Activated CD4-positive, alpha-beta T cell treated with anti-CD3 and anti-CD28 coated beads, Interleukin-2, amount 10 ng/mL, durations not matched to agents 24 days and 14 days (primary cell): ENCODE measurements at places on chromosomes 6 and 20.

DNA sequence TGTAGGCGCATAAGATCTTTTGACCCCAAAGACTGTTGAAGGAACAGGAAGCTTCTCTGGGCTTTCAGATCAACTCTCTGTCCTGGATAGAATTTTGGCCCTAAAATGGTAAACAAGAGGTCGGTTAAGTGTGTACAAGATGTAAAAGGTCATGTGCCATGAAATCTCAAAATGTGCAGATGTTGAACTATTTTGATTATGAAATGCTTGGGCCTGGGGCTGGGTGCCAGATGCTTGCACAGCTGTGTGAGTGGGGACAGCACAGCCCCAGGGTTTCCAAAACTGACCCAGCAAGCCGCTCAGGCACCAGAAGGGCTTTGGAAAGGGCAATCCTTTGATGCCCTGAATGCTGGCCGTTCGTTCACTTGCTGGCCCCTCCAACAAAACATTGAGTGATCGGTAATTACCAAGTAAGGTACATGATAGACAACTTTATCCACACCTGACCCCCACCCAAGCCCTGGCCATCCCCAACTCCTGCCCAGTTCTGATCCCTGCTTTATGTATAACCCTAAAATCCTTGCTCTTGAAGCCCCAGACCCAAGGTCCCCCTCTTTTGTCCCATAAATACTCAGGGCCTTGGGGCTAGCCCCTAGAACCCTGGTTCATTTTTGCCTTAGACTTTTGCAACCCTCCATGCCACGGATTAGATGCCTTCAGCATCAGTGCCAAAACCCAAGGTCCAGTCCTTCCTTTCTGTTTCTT lies 1.9 kb downstream of the TMEM239 start:
- DNase-seq: no peak

DNA sequence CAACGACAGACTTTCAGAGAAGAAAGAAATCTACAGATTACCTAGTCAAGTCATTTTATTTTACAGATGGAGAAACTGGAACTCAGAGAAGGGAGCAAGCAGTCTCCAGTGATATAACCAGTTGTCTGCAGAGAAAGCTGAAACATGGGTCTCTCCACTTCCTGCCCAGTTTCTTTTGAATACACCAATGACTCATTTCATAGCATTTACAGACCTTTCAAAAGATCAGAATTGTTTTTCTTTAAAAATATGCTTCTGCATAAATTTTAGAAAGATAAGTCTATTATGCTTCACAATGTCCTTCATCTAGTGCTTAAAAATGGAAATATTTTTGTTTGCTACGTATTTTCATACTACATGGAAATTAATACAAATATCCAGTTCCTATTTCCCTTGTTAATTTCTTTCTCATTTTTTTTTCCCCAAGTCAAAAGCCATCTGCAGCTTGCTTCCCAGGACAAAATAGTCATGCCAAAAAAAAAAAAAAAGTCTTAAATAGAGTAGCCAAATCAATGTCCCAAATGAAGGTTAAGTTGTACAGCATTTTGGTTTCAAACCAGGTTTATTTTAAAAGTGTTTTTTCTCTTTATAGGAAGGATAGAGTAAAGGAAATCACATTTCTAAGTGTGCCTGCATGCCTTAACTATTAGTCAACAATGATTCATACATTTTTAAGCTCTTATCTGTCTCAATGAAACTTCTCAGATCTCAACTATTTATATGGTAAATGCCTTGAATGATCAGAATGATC lies 36.9 kb downstream of the ARHGAP18 start:
- DNase-seq: peak; percentile 76

GRCh38 chr6:125048274-125048673 lies 86.0 kb downstream of the RNF217 start:
- DNase-seq: no peak

- DNase-seq: peak; percentile 43
Observed at GRCh38 chr6:136809091-136809860, 13.1 kb upstream of the PEX7 start.

GRCh38 chr20:58228484-58229197 lies at the start of gene ANKRD60:
Gene ANKRD60 (minus strand): TSS chr20:58228653. CDS start chr20:58228653, 0 bp downstream.
- DNase-seq: peak; percentile 75

GRCh38 chr20:17449031-17449430 lies 82.1 kb downstream of the BFSP1 start:
- DNase-seq: no peak

GRCh38 chr6:140905724-140906123 lies 1227.0 kb upstream of the GJE1 start:
- no peak for DNase-seq

GRCh38 chr6:52000064-52000463 lies 87.3 kb downstream of the PKHD1 start:
- DNase-seq: no peak

DNA sequence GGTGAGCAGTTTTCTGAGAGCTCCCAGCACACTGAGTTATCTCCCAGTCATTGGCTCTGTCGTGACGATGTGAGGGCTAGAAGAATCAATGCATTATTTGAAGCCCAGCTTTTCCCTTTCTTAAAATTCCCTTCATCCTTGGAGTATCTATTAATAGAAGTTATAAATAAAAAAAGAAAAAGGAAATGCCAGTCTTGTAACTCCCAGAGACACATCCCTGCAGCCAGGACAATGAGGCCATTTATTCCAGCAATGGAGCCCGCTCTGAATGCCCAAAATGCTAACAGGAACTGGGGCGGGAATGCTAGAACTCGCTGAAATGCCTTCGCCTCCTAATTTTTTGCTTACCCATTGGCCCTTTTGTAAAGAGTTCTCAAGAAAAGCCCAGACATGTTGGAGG lies 305.8 kb downstream of the TFAP2C start:
- DNase-seq: no peak

GRCh38 chr6:142885182-142885867 lies 59.7 kb downstream of the HIVEP2 start:
- peak; percentile 86 for DNase-seq

- DNase-seq: no peak
Observed at GRCh38 chr6:46972531-46972930, 50.8 kb upstream of the ADGRF5 start.

DNA sequence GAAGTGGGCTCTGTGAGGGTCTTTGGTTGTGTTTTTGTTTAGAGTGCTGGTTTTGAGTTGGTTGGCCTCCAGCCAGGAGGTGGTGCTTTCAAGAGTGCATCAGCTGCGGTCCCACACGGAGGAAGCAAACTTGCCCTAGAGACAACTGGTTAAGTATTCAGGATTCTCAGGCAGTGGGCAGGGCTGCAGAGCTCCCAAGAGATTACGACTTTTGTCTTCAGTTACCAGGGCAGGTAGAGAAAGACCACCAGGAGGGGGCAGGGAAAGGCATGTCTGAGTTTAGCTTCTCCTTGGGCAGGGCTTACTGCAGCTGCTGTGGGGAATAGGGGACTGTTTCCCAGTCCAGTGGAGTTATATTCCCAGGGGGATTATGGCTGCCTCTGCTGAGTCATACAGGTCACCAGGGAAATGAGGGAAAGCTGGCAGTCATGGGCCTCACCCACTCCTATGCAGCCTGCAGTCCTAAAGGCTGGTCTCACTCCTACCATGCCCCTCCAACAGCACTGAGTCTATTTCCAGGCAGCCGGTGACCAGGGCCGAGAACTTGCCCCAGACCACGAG lies 64.3 kb downstream of the TTI1 start:
- DNase-seq: no peak

DNA sequence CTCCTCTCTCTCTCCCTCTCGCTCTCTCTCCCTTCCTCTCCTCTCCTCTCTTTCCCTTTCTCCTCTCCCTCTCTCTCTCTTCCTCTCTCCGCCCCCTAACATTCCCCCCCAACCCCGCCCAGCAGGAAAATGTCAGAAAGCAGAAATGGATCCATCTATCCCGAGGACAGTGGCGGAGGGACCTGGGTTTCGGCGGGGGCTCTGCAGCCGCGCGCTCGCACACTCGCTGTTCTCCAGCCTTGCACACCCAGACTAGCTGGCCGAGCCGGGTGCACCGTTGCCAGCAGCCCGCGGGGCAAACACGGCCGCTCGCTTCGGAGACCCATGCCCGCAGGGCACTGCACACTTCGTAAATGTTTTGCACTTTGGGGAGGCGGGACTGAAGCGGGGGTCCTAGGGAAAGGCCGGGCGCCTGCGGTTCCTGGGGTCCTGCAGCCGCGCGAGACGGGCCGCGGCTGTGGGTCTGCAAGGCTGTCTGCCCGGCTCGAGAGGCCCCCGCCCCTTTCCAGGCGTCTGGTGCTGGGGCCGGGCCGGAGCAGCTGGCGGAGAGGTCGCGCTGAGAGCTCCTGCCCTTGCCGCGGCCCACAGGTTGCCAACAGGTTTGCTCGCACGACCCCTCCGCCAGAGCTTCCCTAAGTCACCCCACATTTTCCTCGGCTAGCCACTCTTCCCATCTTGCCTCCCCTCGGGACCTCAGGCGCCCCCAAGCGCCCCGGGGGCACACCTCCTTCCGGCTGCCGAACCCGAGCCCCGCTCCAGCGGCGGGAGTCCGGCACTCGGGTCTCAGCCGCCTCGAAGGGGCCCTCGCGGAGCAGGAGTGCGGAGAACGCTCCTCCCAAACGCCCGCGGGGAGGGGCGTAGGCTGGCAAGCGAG lies 818 bp upstream of the MDGA1 start:
- peak; percentile 90 for DNase-seq

DNA sequence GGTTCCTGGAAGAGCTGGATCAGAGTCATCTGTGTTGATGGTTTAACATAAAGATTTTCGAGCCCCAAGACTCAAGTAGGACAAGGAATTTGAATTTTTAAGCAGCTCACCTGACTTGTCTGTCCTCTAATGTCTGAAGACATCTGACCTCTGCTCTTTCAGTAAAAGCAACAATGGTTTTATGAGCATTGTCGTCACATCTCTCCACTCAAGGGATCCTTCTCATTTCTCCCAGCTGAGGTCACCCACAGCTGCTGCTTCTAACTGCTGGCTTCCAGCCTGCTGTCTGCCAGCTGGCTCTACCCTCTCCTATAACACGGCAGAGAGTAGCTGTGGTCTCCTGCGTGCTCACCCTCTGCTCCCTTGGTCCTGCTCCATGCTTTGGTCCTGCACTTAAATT lies 24.7 kb upstream of the HDAC2 start:
- no peak for DNase-seq

GRCh38 chr6:119390247-119390793 lies 40.8 kb upstream of the MAN1A1 start:
- no peak for DNase-seq
